T-helper 1 cell (primary cell): ENCODE measurements at places on chromosomes 12 and 14.

DNA sequence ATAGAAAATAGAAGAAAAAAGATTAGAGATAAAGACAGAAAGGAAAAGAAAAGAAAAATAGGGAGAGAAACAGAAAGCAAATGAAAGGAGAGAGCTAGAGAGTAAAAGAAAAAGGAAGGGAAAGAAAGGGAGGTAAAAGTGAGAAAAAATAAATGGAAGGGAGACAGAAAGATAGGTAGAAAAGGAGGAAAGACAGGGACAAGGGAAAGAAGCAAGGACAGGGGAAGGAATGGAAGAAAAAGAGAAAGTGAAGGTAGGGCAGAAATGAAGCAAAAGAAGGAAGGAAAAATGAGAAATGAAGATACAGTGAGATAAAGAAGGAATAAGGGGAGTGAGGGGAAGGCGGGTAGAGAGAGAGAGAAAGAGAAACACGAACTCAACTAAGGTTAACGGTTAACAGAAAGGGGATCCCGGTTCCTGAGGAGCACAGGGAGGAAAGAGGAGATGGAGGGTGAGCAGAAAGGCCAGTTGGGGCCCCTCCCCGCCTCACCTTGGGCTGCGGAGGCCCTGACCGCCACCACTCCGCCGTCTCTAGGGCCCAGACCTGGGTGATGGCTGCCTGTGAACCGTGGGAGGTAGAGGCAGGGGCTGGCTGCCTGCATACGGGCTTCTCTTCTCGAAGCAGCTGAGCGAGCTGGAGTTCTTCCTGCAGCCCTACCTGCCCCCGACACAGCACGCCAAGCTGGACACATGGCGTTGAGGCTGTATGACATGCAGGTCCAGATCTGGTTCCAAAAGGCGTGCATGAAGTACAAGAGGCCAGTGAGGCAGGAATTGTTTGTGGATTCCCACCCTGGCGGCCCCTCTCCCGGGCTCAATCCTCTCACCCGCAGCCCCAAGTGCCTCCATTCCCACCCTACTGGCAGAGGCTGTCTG is 59.5 kb downstream of the SMUG1 start:
- DNase-seq, result no peak

GRCh38 chr14:102508410-102508773 is 1.2 kb downstream of the ANKRD9 start:
- no peak for DNase-seq

- no peak for DNase-seq
Observed at GRCh38 chr12:104576980-104577580, 120.3 kb downstream of the CHST11 start.

DNA sequence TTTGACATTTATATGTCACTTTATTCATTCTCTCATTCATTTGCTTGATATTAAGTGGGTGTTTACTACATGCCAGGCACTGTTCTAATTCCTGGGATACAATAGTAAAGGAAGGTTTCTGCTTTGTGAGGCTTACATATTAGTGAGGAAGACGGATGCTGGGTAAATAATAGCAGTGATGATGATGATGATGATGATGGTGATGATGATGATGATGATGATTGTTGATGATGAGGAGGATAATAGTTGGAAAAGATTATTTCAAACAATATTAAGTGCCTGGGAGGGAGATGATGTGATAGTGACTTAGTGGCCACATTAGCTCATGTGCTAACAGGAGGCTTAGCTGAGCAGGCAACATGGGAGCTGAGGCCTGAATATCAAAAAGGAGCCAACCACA is 19.3 kb upstream of the TMEM233 start:
- no peak for DNase-seq
